Cardiac septum (tissue), 1 donor: ENCODE measurements at places on chromosomes 12 and 14.

DNA sequence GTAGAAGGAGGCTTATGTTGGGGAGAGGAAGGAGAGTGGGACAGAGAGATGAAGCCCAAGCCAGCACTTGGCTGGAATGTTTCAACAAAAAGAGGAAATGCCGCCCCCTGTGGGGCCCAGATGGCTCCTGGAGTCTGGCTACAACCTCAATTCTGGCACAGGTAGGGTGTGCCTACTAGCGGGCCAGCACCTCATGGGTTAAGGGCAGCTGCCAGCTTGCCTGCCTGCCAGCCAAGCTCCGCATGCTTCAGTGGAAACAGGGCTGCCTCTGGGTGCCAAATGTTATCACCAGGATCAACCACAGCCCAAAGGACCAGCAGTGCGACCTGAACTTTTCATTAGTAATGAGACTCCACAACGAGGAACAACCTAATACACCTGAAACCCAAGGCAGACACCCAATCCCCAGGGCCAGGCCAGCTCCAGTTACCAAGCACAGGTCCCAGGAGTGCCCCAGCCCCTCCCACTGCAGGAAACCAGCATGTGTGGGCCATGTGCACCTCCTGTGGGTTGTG is 11.3 kb downstream of the RAB15 start:
- DNase-seq: no peak

- no peak for DNase-seq
Measured at GRCh38 chr14:99941211-99941610, 124.0 kb upstream of the EVL start.

DNA sequence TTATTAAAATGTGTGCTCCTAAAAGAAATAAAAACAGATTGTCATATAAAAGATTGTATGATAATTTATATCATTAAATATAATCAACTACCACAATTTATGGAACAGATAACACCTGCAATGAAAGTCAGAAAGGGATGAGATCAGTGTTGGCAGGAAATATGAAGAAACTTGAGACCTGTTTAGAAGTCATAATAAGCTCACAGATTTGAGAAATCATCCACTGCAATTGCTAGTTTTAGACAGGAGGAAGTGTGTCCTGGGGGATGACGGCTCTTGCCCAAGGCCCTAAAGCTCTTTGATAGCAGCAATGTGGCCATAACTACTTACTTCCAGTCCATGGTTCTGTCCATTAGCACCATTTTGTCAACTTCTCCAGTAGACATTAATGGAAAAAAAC is 122.8 kb upstream of the SOX5 start:
- no peak for DNase-seq

GRCh38 chr14:93587330-93587729 is 156.6 kb downstream of the UNC79 start:
- no peak for DNase-seq

GRCh38 chr14:24313913-24314312 is 2.6 kb downstream of the LTB4R start:
- DNase-seq: no peak

GRCh38 chr12:48092611-48093010 is 13.3 kb downstream of the SENP1 start:
- DNase-seq: no peak

- DNase-seq: no peak
Measured at GRCh38 chr14:106694638-106695393, 1168.4 kb downstream of the TMEM121 start.

DNA sequence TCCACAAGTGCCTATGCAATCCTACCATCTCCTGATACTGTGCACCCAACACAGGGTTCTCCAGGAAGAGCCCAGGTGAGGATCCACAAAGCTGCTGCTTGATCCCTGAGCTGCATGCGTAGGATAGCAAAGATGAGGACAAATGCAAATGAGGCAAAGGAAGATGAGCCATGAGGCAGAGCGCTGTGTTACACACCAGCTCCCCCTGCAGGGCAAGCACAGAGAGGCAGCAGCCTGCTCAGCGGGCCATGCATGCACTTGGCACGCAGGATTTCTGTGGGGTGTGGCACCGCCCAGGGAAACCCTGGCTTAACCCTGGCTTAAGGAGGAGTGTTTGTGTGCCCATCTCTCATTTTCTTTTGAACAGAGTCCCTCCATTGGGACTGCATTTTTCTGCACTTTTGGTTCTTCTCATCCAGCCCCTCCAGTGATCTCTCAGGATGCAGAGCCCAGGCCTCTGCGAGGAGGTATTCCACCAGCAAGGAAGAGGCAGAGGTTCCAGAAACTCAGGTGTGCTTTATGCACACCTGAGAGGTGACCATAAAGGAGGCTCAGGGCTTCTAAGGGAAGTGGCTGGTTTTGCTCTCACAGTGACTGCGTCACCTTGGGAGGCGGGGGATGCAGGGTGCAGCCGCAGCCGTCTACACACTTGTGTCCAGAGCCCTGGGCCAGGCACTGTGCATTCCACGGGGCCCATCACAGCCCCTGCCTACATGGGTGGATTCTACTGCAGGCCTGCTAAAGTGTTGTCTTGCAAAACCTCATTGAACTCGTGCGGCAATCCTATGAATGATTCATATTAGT is 973.3 kb upstream of the TMEM132C start:
- peak; percentile 63 for DNase-seq

- no peak for DNase-seq
Measured at GRCh38 chr12:57816855-57817151, 1.7 kb downstream of the AVIL start.

GRCh38 chr12:75722714-75723200 is 211.3 kb upstream of the KRR1 start:
- no peak for DNase-seq

DNA sequence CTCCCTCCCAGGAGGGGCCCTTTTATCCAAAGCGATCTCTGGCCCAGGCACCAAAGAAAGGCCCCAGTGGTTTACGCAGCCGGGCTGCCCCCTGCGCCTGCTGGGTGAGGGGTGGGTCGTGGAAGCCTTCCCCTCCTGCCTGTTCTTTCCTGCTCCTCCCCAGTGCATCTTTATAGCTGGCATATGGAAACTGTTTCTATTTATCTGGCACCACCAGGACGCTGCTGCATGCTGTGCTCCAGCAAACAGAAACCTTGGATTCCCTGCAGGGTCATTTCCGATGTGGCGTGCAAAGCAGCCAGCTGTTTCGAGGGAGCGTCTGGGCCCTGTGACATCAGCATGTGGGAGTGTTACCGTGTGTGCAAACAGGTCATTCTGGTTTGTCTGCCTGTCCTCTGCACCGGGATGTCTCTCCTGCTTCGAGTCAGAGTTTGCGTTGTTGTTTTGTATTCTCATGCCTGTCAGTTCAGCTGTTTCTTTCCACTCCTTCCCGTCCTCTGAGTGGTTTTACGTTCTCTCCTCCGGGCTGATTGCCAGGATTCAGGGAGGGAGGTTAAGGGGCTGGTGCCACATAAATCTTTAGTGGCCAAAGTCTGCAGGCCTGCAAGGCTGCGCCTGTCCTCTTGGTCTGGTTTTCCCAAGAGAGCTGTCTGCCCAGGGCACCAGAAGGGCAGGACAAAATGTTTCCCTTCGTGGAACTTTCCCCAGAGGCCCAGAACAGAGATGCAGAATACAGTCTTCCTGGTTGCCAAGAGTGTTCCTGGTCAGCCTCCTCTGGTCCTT is 24.6 kb downstream of the TPCN1 start:
- DNase-seq: no peak

- DNase-seq: no peak
Measured at GRCh38 chr14:102551995-102552705, 40.3 kb upstream of the RCOR1 start.

DNA sequence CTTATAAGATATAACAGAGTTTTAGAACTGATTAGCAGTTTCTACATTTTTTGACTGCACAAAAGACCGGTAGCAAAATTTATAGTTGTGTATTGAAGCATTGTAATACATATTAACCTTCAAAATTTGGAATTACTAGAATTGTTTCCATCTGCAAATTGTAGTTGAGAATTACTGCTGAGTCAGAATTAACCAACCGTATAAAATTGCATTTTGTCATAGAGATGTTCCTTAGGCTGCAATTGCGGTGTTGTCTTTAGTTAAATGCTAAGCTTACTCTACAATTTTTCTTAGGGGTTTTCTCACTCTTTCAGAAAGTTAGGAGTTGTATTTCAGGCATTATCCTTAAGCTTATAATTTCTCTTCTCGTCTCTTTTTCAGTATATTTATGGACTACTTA is 132.2 kb downstream of the PLEKHA5 start:
- DNase-seq: no peak

DNA sequence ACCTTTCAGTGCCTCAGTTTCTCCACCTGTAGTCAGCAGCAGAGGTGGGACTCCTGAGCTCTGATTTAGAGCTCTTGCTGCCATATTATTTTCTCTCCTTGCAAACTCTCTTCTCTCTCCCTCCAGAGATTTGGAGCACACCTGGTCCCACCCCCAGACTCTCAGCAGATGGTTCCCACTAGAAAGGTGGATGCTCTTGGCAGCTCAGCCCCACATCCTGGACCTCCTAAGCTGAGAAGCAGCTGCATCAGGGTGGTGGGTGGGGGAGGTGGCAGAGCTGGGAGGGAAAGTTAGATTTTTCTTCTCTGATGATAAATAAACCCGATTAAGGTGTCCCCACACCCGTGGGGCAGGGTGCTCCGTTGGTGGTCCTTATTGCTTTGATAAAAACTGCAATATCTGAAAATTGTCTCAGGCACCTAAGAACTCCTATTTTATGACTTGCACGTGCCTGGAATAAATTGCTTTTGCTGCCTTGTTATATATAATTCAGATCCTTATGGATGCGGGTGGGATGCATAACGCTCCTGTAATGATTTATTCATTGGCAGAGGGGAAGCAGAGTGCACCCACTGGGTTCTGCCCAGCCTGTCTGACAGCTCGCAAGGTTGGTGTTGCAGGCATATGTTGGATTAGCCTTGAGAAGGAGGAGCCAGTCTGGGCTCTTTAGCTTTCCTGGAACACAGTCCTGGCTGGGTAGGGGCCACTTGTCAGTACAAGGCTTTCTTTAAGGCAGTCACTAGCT is 214.2 kb downstream of the SUDS3 start:
- no peak for DNase-seq

- no peak for DNase-seq
Measured at GRCh38 chr12:123696207-123696606, 15.9 kb upstream of the ATP6V0A2 start.

DNA sequence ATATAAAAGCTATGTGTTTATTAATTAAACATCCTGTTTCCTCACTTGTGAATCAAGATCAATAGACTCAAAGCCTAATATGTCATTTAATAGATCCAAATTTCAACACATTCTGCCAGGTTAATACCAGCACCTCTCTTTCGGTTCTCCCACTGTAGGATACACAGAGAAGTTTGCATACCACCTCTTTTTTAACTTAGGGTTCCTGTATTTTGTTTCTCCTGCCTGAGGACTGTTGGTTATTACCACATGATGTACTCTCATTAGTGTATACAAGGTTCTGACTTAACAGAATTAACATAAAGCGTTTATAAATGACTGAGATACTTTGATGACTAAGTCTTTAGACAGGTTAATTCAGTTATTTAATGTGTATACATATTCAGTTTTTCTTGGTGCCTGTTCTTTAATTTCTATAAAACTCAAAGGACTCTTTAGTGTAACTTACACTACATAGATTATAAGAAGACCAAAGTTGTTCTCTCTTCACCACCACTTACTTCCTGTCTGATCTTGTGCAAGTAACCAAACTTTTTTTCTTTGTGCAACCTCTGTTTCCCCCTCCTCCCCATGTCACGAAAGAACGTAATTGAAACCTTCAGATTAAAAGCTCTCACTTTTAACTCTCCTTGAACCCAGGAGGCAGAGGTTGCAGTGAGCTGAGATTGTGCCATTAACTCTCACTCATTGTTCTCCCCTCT is 89.8 kb upstream of the DNM1L start:
- DNase-seq: no peak

DNA sequence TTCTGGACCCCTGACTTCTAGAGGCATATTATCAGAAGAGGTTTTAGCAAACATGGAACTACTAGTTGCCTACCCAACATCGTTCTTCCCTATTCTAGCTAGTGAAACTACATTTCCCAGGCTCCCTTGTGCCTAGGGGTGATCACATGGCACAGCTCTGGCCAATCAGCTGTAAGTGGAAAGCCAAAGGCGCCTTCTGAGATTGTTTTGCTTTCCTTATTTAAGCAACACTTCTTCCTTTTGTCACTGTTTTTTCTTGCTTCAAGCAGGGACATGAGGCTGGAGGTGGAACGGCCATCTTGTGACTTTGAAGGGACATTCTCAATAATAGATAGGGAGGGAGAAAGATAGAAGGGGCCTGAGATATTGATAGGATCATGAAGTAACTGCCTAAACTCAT is 136.7 kb downstream of the ZNF664 start:
- no peak for DNase-seq

- no peak for DNase-seq
Measured at GRCh38 chr14:79426103-79426755, 785.1 kb downstream of the DIO2 start.

DNA sequence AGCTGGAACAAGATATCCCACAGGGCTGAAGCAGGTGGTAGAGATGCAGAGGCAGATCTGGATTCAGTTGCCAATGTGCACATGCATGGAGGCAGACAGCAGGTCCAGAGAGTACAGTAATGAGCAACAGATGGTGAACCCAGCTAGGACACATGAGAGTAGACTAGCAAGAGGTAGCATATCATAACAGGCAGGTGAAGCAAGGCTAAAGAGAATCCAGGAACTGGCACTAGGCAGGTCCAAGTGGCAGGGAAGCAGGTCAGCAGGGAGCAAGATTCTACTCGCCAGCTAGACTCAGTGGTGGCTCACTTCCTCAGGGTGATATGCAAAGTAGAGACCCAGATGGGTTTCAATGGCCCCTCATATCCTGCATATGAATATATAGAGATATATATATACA is 15.3 kb upstream of the MYF6 start:
- no peak for DNase-seq

DNA sequence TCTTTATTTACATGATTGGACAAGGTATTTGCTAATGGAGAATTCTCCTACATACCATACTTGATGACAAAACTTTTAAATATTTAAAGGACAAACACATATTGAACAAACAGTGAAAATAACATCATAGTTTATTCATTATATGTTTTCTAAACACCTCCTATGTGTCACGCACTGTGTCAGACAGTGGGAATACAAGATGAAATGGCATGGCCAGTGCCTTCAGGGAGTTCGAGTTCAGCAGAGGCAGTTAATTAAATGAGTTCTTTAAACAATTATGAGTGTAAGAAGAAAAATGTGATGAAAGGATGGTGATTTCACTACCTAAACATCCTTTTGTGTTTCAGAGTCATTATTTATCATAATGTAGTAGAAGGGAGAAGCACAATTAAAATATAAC is 159.8 kb downstream of the KCNH5 start:
- no peak for DNase-seq
